ENCODE measurements at places on chromosomes 1 and 21.

DNA sequence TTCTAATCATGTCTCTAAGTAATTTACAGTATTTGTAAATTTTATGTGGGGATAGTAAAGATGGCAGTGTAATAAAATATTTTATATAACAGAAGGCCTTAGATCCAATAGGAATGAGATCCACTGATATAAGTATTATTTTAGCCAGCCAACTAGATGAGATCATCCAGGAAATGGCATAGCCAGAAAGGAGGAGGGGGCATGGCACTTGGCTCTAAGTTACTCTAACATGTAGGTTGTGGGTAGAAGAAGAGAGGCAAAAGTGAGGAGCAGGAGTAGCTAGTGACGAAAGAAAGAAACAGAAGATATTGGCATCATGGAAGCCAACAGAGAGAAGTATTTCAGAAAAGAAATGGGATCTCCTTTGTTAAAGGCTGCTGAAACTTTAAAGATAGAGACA, 426.1 kb downstream of the PTPRC start:
- no peak for DNase-seq

DNA sequence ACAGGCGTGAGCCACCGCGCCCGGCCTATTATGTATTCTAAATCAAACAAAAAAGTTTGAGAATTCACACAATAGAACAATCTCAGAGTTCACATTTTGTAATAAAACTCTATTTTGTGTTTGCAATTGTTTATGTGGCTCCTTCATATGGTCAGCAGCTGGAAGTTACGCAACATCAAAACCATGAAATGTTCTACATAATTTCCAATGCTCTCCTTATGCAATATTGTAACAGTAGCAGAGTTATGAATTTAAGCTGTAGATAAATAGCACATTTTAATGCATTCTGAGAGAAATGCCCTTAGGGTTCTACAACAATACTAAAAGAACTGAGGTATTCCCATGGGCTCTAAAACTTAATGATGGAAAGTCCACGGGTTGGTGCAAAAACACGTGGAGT, 62.3 kb upstream of the COL11A1 start:
- no peak for DNase-seq

DNA sequence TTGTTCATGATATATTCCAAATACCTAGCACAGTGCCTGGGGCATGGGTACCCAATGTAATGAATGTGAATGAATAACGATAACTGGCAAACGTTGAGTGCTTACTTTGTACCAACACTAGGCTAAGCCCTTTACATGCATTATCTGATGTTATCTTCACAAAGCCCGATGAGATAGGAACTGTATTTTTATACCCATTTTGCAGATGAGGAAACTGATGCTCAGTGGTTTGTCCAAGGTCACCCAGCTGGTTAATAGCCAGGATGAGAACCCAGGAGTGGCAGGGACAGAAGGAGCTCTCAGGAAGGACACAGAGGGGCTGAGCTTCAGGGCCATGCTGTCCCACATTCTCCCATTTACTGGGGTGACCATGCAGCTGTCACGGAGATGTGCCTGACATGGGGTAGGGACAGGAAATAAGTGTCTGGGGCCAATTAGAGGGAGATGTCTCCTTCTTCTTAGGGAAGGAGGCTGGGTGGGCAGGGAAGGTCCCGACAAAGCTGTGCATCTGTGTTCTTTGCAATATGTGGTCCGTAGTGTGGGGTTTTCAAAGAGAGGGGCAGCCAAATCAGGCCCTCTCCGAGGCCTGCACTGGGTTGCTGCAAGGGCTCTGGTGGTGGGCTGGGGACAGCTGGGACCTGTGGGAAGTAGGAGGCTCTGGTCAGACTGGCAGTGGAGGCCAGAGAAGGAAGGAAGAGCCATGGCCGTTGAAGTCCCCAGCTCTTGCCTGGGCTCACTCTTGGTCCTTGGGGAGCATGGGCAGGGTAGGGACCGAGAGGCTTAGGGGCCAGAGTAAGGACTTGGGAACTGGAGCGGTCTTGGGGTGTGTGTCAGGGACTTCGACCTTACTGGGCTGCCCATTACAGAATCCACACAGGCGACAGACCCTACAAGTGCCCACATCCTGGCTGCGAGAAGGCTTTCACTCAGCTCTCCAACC, 26.6 kb downstream of the A3GALT2 start:
- no peak for DNase-seq

DNA sequence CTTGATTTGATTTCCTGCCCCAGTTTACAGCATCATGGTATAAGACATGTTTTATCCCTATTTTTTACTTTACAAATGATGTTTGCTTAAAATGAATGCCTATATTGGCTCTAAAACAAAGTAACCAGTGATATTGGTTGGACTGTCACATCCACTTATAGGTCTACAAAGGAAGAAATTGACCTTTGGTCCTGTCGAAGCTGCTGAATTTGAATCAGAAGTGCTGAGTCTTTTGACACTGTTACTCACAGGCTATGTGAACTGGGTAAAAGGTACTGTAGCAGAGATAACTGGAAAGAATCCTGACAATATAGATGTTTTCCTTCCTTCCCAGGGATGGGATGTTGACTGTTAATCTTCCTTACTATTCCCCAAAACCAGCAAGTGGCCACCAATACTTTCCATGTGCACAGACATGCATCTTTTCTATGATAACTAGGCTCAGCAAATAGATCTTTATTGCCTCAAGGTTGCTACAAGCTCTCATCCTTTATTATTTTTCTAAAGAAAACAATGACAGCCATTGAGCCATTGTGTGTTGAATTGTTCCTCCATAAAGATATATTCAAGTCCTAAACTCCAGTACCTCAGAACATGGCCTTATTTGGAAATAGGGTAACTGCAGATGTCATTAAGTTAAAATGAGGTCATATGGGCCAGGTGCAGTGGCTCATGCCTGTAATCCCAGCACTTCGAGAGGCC, 175.9 kb upstream of the NR5A2 start:
- no peak for DNase-seq

DNA sequence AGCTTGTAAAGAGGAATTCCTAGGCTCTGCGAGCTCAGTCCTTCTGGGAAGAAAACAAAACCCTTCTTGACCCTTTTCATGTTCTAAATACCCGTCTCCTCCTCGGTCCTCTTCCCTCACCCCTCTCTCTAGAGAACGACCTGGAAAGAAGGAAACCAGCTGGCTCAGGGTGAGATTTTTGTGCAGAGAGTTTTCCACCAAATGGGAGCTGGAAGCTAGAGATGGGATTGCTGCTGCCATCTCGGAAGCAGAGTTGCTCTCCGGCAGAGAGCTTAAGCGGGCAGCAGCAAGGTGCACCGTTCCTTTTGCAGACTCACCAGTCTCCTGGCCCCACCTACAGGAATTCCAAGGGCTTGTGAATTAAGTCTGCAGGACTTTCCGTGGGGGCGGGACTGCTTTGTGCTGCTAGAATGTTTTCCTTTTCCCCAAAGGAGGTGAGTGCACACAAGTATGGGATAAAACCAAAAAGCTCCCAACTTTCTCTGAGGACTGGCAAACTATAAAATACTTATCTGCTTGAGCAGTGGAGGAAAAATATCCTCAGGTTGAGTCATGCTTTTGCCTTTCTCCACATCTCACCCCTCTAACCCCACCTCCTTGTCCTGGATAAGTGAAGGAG, 29.1 kb upstream of the KIAA0040 start:
- DNase-seq: no peak

DNA sequence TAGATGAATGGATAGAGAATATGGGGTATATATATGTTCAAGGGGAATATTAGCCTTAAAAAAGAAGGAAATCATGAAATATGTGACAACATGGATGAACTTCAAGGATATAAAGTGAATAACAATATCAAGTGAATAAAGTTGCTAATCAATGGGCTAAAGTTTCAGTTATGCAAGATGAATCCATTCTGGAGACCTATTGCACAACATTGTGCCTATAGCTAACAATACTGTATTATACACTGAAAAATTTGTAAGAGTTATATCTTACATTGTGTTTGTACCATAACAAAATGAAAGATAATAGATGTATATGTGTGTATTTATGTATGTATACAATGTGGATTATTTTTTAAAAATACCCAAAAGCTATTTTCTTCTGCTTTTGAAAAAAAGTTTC, 96.3 kb upstream of the DPYD start:
- no peak for DNase-seq

- peak; percentile 79 for DNase-seq
Measured at GRCh38 chr1:204398197-204399125, 13.2 kb downstream of the PPP1R15B start.

- no peak for DNase-seq
Measured at GRCh38 chr1:178552856-178553255, 39.9 kb downstream of the TEX35 start.

DNA sequence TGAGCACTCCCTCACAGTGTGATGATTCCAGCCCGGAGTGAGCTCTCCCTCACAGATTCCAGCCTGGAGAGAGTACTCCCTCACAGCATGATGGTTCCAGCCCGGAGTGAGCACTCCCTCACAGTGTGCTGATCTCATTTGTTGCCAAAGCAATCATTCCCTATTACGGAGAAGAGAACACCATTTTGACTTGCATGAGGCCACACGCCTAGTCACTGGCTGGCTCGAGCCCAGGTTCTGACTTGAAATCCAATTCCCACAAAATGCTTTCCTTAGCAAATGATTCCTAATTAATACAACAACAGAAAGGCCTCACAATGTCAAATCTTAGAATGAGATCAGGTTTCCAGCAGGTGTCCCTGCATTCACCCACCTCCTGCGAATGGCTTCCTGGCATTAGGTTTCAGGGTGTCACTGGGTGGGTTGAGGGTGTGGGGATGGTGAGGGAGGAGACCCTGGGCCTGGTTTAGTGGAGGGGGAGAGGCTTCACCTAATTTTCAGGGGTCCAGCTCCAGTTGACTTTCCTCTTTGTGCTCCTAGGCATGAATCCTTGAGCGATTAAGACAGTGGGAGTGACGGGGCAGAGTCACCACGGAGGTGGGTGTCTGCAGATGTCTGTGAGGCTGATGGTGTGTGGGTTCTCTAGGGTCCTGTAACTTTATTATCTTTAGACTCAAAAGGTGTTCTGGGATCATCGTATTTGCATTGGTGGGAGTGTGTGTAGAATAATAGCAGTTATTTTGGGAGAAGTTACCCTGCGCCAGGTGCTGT, 158.5 kb downstream of the KCNJ6 start:
- no peak for DNase-seq

GRCh38 chr1:235145639-235146038, 15.4 kb downstream of the RBM34 start:
- DNase-seq: no peak

GRCh38 chr1:179776831-179777230, 33.7 kb downstream of the FAM163A start:
- DNase-seq: no peak

- DNase-seq: no peak
Measured at GRCh38 chr1:208461680-208462079, 217.5 kb upstream of the PLXNA2 start.

- no peak for DNase-seq
Measured at GRCh38 chr1:162310337-162310736, 66.3 kb downstream of the SPATA46 start.

GRCh38 chr1:205326812-205327466, 5.4 kb upstream of the NUAK2 start:
- DNase-seq: no peak

- no peak for DNase-seq
Measured at GRCh38 chr1:204285436-204286305, 71.9 kb upstream of the GOLT1A start.

GRCh38 chr1:14742181-14742980, 143.9 kb downstream of the KAZN start:
- no peak for DNase-seq

DNA sequence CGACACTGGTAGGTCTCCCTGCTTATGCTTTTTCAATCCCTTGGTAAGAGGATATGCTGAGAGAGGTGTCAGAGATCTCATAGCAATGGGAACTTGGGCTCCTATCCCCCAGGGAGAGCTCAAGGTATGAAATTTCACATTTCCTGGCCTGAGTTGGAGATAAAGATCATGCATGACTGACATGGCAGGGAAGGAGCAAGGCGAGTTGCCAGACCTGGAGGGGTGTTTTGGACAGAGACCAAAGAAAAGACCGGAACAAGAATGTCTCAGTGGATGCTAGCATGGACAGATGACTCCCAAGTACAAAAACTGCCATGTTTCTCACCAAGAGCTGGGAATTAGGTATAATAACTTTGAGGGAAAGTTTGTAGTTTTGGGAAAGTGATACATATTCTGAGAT, 334.1 kb upstream of the B3GALT2 start:
- no peak for DNase-seq

- no peak for DNase-seq
Measured at GRCh38 chr1:171127501-171127900, 36.8 kb downstream of the FMO3 start.

GRCh38 chr1:246773213-246773641, 49.0 kb downstream of the SCCPDH start:
- no peak for DNase-seq

- no peak for DNase-seq
Measured at GRCh38 chr1:110067893-110068645, 2.4 kb downstream of the ALX3 start.

DNA sequence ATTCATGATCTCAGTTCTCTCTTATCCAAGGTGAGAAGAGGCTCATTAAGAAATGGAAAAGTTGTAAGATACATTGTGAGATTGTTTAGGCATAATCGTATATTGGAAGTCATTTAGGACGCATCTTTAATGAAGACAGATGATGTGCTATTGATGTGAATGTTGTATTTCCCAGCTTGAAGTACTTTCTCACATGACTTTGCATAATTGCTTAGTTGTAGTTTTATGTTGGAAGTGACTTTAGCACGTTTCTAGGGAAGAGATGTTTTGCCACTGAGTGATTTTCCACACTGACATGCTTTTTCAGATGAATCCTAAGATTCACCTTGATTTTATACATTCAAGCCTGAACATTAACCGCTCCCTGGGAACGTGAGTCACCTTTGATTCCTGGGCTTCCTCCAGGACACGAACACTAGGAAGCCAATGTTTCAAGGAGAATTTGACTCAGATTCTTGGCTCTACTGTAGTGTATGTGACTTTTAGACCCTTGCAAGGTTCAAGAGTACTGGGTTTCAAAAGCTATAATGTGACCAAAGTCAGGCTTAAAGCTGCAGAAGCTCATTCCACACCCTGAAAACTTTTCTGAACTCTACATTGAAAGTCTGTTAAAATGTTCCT, 27.9 kb downstream of the ANGEL2 start:
- DNase-seq: no peak

DNA sequence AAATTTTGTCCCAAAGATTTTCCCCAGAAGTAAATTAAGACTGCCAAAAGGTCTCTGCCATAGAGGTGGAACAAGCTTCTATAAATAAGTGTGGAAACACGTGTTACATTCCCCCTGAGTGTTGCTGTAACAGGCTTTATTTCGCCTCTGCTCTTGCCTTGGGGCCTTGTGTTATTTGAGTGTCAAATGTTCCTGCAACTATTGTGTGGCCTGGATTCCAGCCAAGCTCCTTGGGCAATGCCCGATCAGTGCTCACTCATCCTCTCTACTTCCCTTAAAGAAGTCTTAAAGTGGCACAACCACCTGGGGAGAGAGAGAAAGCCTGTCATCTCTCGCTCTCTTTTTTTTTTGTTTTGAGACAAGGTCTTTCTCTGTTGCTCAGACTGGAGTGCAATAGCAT, 156.7 kb downstream of the NR5A2 start:
- peak; percentile 32 for DNase-seq

DNA sequence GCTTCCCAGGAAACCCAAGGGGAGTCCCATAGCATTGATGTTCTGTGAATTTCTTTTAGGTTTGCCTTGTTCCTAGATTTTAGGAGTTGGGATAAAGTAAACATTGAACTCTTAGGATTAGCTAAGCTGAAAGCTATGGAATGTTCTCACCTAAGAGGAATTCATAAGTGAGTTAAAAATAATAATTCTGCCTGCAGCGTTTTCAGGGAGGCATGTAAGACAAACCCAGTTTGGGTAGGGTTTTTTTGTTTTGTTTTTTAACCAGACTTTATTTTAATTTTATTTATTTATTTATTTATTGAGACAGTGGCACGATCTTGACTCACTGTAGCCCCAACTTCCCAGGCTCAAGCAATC, 28.9 kb upstream of the CD101 start:
- DNase-seq: no peak
